ENCODE measurements at places on chromosomes 7 and 10.

GRCh38 chr7:42348631-42349030 lies 111.6 kb upstream of the GLI3 start:
- no peaks in the 10 kb centered on the region for H3K36me3 ChIP-seq

- H3K27ac ChIP-seq = peak overlapping the region; percentile 93
- peaks cover 86% of the 10 kb centered on the region for H3K4me1 ChIP-seq
- peaks cover 17% of the 10 kb centered on the region for H3K36me3 ChIP-seq
- peak; percentile 28 for DNase-seq
- H3K27me3 ChIP-seq = no peaks in the 10 kb centered on the region
These were observed 592 bp upstream of the PIK3CG start for GRCh38 chr7:106864298-106865081.

DNA sequence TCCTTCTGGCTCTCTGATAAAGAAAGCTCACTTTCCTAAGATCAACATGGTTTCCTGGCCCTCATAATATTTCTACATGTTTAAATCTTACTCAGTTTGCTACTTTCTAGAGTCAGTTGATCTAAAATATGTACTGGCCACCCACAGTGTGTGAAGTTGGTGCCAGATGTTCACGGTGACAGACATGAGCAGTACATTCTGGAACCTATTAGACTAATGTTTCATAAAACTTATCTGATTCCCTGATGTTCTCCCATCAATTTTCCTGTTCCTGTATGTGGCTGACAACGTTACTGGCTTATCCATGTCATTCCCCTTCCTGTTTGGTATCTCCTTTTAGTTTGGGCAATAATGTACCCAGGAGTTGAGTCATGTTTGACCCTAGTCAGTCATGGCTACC lies 13.7 kb upstream of the CPVL start:
- no peak for DNase-seq
- H3K4me1 ChIP-seq = peaks cover 26% of the 10 kb centered on the region
- H3K4me3 ChIP-seq = no peak overlapping the region
- H3K27ac ChIP-seq = no peak overlapping the region

DNA sequence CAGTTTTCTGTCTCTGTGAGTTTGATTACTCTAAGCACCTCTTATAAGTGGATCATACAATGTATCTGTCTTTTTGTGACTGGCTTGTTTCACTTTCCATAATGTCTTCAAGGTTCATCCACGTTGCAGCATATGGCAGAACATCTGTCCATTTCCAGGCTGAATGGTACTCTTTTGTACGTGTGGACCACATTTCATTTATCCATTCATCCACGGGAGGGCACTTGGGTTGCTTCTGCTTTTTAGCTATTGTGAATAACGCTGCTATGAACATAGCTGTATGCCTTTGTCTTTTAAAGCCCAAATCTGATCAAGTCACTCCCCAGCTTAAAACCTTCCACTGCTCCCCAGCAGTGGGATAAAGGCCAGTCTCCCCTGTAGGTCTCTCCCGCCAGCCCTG lies 31.5 kb downstream of the EGFR start:
- H3K4me1 ChIP-seq = no peaks in the 10 kb centered on the region
- no peak overlapping the region for H3K4me3 ChIP-seq
- H3K27me3 ChIP-seq = peaks cover 4% of the 10 kb centered on the region
- DNase-seq = no peak

DNA sequence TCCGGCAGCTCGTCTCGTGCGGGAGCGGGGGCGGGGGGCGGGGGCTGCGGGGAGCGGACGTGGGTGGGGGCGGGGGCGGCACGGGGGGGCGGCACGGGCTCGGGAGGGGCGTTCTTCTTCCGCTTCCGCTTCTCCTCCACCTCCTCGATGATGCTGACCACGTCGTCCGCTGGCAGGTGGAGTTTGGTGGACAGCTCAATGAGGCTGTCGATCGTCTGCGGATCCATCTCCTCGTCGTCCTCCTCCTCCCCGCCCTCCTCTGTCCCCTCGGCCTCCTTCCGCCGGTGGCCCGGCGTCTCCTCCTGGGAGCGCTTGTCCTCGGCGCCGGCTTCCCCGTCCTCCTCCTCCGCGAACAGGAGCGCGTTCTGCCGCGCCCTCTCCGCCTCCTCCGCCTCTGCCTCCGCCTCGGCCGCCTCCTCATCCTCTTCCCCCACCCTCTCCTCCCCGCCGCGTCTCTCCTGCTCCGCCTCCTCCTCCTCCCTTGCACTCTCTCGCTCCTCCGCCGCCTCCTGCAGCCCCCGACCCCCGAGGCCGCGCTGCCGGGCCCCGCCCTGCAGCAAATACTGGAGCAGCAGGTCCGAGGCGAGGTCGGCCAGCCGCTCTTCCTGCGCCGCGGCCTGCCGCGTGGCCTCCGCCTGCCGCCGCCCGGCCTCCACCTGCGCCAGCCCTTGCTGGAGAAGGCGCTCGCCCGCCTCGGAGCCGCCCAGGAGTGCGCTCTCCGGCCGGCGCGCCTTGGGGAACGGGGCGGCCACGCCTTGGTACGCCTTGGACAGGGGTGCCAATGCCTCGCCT lies 1.9 kb downstream of the VGF start:
- peaks cover 17% of the 10 kb centered on the region for H3K4me1 ChIP-seq
- H3K27me3 ChIP-seq = peaks cover 30% of the 10 kb centered on the region
- peak overlapping the region; percentile 79 for H3K4me3 ChIP-seq
- H3K36me3 ChIP-seq = peaks cover 1% of the 10 kb centered on the region
- no peak for DNase-seq

DNA sequence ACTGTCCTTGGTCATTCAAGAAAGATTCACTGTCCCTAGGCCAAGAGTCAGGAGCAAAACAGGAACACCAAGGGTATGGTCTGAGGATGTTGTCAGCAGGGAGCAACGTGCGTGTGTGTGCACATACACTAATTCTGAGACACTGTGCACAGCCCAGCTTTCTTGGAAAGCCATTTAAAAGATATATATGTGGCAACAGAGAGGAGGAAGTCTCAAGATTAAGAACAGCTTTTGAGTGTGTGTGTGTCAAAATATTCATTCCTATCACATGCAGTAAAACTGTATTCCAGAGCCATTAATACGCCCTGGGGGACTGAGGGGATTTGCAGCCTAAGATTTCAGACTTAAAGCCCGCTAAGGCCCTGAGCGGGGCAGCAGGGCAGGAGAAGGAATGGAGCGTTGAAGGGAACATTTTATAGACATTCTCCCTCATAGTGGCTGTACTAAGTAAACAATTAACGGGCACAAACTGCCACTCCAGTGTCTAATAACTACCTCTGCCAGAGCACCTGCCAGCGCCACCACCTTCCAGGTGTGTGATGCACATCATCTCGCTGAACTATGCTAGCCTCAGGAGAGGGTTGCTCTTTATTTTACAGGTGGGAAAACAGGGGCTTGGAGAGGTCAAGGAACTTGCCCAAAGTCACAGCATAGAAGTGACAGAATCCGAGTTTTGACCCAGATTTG lies 2.0 kb downstream of the NOD1 start:
- DNase-seq = no peak
- peak overlapping the region; percentile 31 for H3K4me3 ChIP-seq
- peaks cover 69% of the 10 kb centered on the region for H3K4me1 ChIP-seq
- peaks cover 1% of the 10 kb centered on the region for H3K27me3 ChIP-seq

- no peak overlapping the region for H3K27ac ChIP-seq
- no peaks in the 10 kb centered on the region for H3K4me1 ChIP-seq
- no peaks in the 10 kb centered on the region for H3K36me3 ChIP-seq
- H3K4me3 ChIP-seq = no peak overlapping the region
- no peaks in the 10 kb centered on the region for H3K27me3 ChIP-seq
These were observed 480.6 kb downstream of the IPMK start for GRCh38 chr10:57786850-57787750.

DNA sequence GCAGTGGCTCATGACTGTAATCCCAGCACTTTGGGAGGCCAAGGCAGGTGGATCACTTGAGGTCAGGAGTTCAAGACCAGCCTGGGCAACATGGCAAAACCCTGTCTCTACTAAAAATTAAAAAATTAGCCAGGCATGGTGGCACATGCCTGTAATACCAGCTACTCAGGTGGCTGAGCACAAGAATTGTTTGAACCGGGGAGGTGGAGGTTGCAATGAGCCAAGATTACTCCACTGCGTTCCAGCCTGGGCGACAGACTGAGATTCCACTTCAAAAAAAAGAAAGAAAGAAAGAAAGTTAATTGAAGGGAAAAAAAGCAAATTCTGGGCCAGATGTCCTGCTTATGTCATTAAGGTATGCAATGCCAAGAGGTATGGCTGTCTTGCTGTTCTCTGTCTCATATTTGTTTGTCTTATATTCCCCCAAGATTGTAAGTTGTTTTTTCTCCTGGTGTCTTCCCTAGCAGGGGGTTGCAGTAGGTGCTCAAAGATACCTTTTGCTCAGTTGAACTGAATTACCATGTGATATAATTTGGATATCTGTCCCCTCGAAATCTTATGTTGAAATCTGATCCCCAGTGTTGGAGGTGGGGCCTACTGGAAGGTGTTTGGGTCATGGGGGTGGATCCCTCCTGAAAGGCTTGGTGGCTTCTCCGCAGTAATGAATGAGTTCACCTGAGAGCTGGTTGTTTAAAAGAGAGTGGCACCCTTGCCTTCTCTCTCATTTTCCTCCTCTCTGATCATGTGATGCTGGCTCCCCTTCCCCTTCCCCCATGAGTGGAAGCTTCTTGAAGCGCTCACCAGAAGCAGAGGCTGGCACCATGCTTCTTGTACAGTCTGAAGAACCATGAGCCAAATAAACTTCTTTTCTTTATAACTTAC lies 60.9 kb downstream of the MYOF start:
- no peak overlapping the region for H3K4me3 ChIP-seq
- peaks cover 8% of the 10 kb centered on the region for H3K27me3 ChIP-seq
- DNase-seq = no peak
- H3K36me3 ChIP-seq = no peaks in the 10 kb centered on the region
- no peaks in the 10 kb centered on the region for H3K4me1 ChIP-seq

DNA sequence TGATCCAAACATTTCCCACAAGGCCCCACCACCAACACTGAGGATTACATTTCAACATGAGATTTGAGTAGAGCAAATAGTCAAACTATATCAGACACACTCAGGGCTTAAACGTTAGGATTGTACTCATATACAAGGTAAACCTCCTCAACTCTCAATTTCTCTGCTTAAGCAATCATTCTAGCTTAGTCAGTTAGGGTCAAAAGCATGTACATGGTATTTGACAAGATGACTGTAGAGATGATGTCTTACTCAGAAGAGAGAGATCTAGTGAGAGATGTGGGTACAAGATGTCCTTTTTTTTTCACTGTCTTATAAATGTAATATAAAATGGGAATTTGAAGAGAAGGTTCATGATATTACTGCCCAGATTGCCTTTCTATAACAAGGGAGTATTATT lies 270.1 kb downstream of the PRKG1 start:
- peaks cover 2% of the 10 kb centered on the region for H3K27me3 ChIP-seq
- peaks cover 44% of the 10 kb centered on the region for H3K4me1 ChIP-seq
- DNase-seq = no peak
- H3K4me3 ChIP-seq = no peak overlapping the region
- no peak overlapping the region for H3K27ac ChIP-seq
- peaks cover 8% of the 10 kb centered on the region for H3K36me3 ChIP-seq

DNA sequence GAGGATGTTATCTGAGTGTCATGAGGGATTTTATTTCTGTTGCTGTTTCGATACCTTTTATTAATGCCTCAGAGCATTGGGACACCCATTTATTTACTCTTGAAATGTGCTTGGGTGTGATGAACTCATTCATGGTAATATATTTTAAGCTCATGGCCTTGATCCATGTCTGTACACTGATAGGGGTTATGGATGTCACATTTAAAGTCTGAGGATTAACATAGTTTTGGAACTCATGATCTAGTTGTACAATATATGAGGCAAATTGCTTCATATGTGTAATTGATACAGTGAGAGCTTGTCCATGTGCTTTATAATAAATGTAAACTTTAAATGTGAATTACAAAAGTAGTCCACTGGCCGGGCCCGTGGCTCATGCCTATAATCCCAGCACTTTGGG lies 23.0 kb upstream of the ZRANB1 start:
- H3K4me1 ChIP-seq = peaks cover 46% of the 10 kb centered on the region
- no peaks in the 10 kb centered on the region for H3K36me3 ChIP-seq
- H3K27me3 ChIP-seq = peaks cover 2% of the 10 kb centered on the region
- no peak for DNase-seq

GRCh38 chr7:36611703-36612102 lies 112.6 kb downstream of the AOAH start:
- DNase-seq = no peak
- peaks cover 74% of the 10 kb centered on the region for H3K36me3 ChIP-seq
- peaks cover 30% of the 10 kb centered on the region for H3K4me1 ChIP-seq
- peak overlapping the region; percentile 50 for H3K27ac ChIP-seq

DNA sequence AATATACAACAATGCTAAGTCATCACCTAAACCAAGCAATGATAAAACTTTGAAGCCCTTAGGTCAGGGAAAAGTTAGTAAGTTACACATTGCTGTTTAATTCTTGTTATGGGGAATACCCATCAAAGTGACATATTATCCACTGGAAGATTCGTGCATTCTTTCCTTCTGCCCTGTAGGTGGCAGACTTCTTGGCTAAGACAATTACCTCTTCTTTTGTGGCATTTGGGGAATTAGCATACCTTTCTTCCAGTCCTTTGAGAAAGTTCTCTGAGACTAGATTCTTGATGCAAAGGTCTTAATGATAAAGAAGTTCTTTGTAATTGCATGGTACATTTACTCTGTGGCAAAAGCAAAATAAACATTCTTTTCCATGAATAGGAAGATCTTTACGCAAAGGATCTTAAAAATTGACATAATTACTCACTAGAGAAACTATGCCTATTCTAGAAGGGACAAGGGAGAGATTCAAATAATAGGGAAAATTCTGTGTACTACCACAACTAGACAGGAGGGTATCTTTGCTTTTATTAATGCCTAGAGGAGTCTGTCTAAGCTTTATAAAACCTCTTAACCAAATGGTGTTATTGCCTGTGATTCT lies 395.9 kb downstream of the GRM8 start:
- no peak overlapping the region for H3K27ac ChIP-seq
- H3K36me3 ChIP-seq = no peaks in the 10 kb centered on the region
- no peaks in the 10 kb centered on the region for H3K27me3 ChIP-seq
- H3K4me3 ChIP-seq = no peak overlapping the region

DNA sequence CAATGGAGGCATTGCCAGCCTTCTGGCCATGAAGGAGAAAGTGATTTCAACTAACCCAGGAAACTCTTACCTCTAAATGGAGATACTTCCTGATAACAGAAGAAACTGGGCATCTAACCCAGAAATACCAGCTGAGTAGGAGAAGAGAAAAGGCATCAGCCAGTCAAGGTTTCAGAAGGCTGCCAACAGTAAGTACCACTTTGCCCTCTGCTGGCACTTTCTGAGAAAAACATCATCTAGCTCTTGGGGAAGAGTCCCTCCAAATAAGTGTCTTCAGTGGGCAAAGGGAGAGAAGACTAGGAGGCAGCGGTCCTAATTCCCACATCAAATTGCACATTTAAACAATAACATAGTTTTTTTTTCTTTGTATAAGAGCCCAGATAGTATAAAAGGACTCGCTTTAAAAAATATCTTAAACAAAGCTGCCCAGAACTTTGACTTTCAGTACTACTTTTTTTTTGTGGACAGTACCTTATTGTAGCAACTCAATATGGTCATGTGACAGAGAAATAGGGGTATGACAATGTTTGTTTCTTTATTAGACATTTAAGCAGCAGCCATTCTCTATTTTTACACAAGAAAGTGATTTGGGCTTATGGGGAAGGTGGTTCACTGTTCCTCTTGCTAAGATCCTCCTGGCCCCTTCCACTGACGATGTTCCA lies 157.3 kb downstream of the CTTNBP2 start:
- H3K27ac ChIP-seq = no peak overlapping the region
- peaks cover 2% of the 10 kb centered on the region for H3K27me3 ChIP-seq
- H3K4me1 ChIP-seq = no peaks in the 10 kb centered on the region
